ENCODE measurements at places on chromosomes 5 and 9. TPM values are rescaled to one million over a fixed set of nuclear protein-coding genes. Genes with fewer than 3 reads are reported as not detected.

The DMRT3 gene
- not detected for total RNA-seq

DNA sequence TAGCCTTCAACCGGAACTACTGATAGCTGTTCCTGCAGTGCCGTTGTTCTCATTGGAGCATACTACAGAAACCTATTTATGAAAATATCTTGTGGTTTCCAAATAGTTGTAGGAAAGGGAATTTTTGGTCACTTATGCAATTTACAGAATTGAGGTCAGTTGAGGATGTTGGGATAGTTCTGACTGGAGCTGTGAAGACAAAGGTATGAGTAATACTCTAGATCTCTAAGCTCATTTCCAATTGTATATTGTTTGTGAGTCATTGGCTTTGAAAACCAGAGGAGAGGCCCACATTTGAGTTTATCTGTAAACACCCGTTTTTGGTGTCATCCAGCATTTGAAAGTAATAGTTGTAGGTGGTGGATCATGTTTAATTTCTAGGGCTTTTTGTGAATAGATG, 561.3 kb upstream of the WWC1 start:
- H3K27ac ChIP-seq, result peak overlapping the region; percentile 77
- H3K4me3 ChIP-seq, result no peak overlapping the region
- no peaks in the 10 kb centered on the region for H3K36me3 ChIP-seq
- H3K27me3 ChIP-seq, result no peaks in the 10 kb centered on the region
- H3K4me1 ChIP-seq, result peaks cover 15% of the 10 kb centered on the region

DNA sequence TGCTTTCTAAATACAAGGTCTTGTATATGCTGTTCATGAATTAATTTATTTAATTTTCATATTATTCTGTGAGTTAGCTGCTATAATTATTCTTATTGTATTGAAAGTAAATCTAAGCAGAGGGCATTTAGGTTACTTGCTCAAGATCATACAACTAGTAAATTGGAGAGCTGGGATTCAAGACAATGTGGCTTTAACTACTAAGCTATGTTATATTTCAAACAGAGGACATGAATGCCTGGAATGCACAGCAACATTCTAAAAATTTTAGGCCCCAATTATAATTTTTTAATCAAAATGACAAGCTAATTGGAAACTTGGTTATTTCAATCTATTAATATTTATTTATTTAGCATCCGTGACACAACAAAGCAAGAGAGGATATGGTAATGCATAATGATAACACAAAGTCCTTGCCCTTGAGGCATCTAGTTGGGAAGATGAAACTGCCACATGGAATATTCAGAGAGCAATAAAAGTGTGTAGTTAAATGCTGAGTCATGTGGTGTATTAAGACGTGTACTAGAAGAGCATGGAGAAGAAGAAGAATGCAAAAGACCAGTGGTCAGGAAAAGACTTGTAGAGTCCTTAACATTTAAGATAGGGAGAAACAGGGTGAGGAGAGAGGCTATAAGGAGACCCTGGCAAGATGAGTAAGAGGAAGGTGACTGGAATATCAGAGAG, 24.4 kb downstream of the CTXN3 start:
- no peak overlapping the region for H3K4me3 ChIP-seq
- H3K36me3 ChIP-seq, result no peaks in the 10 kb centered on the region
- no peaks in the 10 kb centered on the region for H3K27me3 ChIP-seq
- no peak overlapping the region for H3K27ac ChIP-seq

- H3K36me3 ChIP-seq, result no peaks in the 10 kb centered on the region
- peaks cover 14% of the 10 kb centered on the region for H3K27me3 ChIP-seq
- peak; percentile 79 for DNase-seq
- H3K4me1 ChIP-seq, result no peaks in the 10 kb centered on the region
- H3K4me3 ChIP-seq, result no peak overlapping the region
- no peak overlapping the region for H3K27ac ChIP-seq
Measured at GRCh38 chr5:38373743-38374142, 115.4 kb downstream of the EGFLAM start.

DNA sequence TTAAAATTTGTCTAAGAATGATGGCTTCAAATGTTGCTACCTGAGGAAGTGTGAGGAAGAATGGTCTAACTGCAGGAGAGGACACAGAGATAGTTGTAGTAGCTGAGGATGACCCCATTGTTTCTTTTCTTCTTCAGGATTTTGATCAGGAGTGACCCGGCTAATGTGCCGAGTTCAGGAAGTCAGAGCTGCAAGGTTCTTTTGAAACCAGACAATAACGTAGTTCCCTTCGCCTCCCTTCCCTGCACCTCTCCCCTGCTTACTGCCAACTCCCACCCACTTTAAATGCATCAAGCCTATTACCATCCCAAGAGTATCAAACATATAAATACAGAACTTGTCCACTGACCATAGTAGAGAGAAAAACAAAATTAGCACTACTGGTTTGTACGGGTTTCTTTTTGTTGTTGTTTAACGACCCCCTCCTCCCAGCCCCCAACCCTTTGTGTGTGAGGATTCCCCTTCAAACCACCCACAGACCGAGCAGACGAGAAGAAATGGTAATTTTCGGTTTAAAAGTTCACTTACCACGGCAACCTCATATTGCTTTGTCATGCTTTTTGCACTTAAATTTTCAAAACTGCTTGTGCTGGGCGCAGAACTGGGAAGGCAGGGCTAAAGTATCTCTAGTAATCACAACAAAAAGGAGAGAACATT, 23.5 kb upstream of the ELAVL2 start:
- no peak overlapping the region for H3K27ac ChIP-seq
- no peak for DNase-seq
